ENCODE measurements at places on chromosomes 12 and 14.

DNA sequence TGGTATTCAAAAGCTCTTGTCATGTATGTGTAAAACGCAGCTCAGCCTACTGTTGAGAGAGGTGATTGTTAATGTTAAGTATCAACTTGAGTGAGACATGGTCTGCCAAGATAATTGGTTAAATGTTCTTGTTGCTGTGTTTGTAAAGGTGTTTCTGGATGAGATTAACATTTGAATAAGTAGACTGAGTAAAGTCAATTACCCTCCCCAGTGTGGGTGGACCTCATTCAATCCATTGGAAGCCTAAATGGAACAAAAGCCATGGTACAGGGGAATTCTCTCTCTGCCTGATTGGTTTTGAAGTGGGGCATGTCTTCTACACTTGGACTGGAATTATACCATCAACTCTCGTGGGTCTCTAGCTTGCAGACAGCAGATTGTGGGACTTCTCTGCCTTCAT lies 63.8 kb upstream of the RERGL start:
- H3K27ac ChIP-seq, result no peak overlapping the region
- no peak overlapping the region for H3K4me3 ChIP-seq
- H3K27me3 ChIP-seq, result no peaks in the 10 kb centered on the region
- DNase-seq, result no peak

- no peak overlapping the region for H3K27ac ChIP-seq
- H3K4me3 ChIP-seq, result no peak overlapping the region
- H3K27me3 ChIP-seq, result no peaks in the 10 kb centered on the region
- no peaks in the 10 kb centered on the region for H3K4me1 ChIP-seq
Observed at GRCh38 chr12:28574746-28575592, 384.7 kb downstream of the CCDC91 start.

DNA sequence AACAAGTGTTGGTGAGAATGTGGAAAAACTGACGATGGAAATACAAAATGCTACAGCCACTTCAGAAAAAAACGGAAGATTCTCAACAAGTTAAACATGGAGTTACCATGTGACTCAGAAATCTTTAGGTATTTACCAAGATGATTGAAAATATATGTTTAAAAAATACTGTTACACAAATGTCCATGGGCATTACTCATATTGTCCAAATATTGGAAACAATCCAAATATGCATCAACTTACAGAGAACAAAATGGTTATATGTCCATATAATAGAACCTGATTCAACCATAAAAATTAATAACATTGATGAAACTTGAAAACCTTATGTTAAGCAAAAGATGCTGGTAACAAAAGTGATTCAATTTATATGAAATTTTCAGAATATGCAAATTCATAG lies 1057.7 kb upstream of the TMEM132C start:
- no peak for DNase-seq
- no peaks in the 10 kb centered on the region for H3K36me3 ChIP-seq
- H3K4me3 ChIP-seq, result no peak overlapping the region
- no peak overlapping the region for H3K27ac ChIP-seq
- no peaks in the 10 kb centered on the region for H3K4me1 ChIP-seq

- peaks cover 12% of the 10 kb centered on the region for H3K36me3 ChIP-seq
- no peaks in the 10 kb centered on the region for H3K27me3 ChIP-seq
- no peak overlapping the region for H3K4me3 ChIP-seq
- no peak overlapping the region for H3K27ac ChIP-seq
Observed at GRCh38 chr14:99412117-99413061, 68.3 kb downstream of the SETD3 start.

DNA sequence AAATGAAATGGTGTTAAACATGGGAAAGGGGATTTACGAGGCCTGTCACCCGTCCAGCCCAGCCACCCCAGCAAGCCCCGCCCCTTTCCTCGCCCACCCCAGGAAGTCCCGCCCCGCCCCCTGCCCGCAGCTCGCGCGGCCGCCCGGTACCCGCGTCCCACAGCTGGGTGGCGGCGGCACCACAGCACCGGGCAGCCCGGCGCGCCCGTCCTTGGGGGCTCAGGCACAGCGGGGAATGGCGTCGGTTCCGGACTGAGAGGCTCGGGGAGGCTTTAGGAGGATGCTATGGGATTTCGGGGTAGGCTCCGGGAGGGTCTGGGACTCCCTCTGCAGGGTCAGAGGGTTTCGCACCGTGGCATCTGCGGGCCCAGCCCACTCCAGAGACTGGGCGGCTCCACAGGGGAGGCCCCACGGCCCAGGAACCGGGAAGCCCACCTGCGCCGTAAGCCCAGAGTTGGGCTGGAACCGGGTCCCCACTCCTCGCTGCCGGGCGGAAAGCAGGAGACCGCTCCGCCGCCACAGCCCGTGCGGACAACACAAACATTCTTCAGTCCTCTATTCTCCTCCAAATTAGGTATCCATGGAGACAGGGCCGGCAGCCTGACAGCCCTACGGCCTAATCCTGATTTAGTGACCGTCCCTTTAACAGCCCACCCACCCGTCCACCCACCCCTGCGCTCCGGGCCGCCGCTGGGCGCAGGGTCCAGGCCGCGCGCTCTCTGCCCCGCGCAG lies 1.4 kb downstream of the FIGNL2 start:
- DNase-seq, result peak; percentile 36
- no peak overlapping the region for H3K27ac ChIP-seq
- peaks cover 8% of the 10 kb centered on the region for H3K4me1 ChIP-seq

DNA sequence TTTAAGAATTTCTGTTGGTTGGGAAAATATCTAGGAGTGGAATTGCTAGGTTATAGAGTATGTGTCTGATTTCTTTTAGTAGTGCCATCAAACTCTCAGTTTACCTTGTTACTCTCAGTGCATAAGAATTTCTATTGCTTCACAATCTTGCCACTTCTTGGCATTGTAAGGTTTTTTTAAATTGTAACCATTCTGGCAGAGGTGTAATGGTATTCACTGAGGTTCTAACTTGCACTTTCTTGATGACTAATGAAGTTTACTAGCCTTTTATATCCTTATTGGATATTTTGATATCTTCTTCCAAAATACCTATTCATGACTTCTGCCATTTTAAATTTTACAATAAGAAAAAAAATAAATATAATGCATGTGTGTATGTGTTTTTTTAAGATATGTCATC lies 478.0 kb downstream of the NAV3 start:
- H3K4me3 ChIP-seq, result no peak overlapping the region
- no peak for DNase-seq
- H3K27ac ChIP-seq, result no peak overlapping the region
- no peaks in the 10 kb centered on the region for H3K27me3 ChIP-seq

DNA sequence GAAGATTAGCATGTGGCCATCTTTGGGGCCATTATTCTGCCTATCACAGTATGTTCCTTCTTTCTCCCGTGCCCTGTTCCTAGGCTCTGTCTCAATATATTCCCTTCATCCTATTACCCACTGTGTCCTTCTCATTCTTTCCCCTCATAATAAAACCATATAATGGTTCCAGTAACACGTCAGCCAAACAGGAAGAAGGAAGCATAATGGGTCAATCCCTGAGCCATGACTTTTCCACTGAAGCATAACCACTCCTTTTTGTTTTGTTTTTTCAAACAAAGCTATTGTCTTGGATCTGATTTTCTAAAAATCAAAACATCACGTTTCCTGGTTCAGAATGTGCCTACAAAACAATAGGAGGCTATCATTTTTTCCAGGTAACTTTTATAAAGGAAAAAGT lies 21.3 kb upstream of the RHOJ start:
- H3K27me3 ChIP-seq, result no peaks in the 10 kb centered on the region
- H3K36me3 ChIP-seq, result no peaks in the 10 kb centered on the region
- no peaks in the 10 kb centered on the region for H3K4me1 ChIP-seq
- H3K27ac ChIP-seq, result no peak overlapping the region
- DNase-seq, result no peak

- DNase-seq, result no peak
- peaks cover 88% of the 10 kb centered on the region for H3K36me3 ChIP-seq
- H3K27ac ChIP-seq, result no peak overlapping the region
Observed at GRCh38 chr12:904010-904414, 45.5 kb downstream of the RAD52 start.

DNA sequence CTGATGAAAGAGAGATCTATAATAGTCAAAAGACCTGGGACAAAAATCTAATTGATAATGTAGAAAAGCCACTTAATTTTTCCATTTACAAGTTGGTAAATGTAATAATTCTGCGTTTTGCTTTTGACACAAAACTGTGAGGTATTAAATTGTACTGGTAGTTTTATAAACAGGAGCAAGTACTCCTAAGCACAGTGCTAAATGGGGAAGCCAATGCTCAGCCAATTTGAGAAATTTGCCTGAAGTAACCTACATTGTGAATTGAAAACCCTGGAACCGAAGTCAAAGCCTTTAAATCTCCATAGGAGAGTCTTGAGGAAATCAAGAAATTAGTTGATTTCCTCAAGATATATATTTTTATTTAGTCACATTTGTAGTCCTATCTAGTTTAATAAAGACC lies 152.8 kb downstream of the SLCO1B3 start:
- H3K27ac ChIP-seq, result no peak overlapping the region
- no peaks in the 10 kb centered on the region for H3K4me1 ChIP-seq
- no peak for DNase-seq
- H3K4me3 ChIP-seq, result no peak overlapping the region

- no peaks in the 10 kb centered on the region for H3K27me3 ChIP-seq
- H3K4me1 ChIP-seq, result peaks cover 56% of the 10 kb centered on the region
- H3K4me3 ChIP-seq, result peak overlapping the region; percentile 93
- DNase-seq, result peak; percentile 12
- peak overlapping the region; percentile 94 for H3K27ac ChIP-seq
Observed at GRCh38 chr12:62258941-62259630, 1.1 kb upstream of the USP15 start.

DNA sequence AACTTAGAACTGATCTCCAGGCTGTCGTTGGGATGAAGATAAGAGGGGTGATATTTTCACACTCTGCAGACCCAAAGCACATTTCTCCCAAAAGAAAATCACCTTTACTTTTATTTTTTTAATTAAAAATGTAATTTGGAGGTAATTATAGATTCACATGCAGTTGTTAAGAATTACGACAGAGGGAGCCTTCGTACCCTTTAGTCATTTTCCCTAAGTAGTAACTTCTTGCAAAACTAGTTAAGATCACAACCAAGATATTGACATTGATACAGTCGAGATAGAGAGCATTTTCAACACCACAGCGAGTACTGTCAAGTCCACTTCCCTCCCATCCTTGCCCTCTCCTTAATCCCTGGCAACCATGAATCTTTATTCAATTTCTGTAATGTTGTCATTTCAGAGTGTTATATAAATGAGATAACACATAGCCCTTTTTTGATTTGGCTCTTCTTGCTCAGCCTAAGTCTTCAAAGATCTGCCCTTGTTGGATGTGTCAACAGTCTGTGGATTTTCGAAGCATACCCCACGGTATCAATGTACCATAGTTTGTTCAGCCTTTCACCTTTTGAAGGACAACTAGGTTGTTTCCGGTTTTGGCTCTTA lies 39.6 kb downstream of the DNAH10 start:
- H3K4me3 ChIP-seq, result no peak overlapping the region
- H3K36me3 ChIP-seq, result no peaks in the 10 kb centered on the region
- H3K4me1 ChIP-seq, result no peaks in the 10 kb centered on the region
- no peak for DNase-seq
- no peaks in the 10 kb centered on the region for H3K27me3 ChIP-seq

DNA sequence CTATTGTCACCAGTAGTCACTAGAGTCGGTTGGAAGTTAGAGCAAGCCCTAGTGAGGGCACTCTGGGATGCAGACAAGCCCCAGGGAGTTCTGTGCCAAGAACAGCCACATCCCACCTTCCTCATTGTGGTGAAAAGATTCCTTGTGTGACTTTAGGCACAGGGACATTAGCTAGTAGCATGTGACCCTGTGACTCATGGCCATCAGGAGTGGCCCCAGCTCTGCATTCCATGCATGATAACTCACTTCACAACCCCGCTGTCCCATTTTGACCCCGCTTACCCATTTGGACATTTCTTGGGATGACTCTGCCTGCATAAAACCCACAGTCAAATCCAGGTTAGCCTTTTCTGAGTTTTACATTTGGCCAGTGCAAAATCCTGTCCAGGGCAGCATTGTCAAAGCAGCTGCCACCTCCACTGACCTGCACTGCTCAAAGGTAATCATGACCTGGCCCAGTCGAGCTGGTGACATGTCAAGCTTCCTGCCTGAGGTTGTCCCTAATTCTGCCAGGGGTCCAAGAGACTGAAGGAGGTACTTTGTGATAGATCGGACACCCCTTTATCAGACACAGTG lies 430.5 kb downstream of the DPF3 start:
- H3K27ac ChIP-seq, result no peak overlapping the region
- H3K36me3 ChIP-seq, result no peaks in the 10 kb centered on the region
- H3K4me1 ChIP-seq, result no peaks in the 10 kb centered on the region
- no peak overlapping the region for H3K4me3 ChIP-seq

DNA sequence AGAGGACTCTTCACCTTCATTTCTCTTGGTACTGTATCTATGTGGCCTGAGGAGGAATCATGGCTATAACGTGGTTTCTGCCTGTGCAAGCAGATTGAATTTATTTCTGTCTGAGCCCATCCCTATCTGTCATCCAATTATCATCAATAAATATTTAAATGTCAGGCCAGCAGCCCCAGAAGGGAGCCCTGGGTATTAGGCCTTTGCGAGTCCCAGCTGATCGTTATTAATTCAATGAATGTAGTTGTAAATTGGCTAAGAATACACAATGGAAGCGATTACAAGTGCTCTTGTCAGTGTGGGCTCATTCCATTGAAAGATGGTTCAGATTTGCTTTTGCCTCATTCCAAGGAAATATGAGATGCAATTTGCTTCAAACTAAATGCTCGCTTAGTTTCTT lies 142.0 kb downstream of the KTN1 start:
- no peak overlapping the region for H3K4me3 ChIP-seq
- H3K36me3 ChIP-seq, result no peaks in the 10 kb centered on the region
- no peak for DNase-seq
- no peak overlapping the region for H3K27ac ChIP-seq

- H3K36me3 ChIP-seq, result no peaks in the 10 kb centered on the region
- DNase-seq, result no peak
- no peaks in the 10 kb centered on the region for H3K27me3 ChIP-seq
- no peak overlapping the region for H3K4me3 ChIP-seq
- H3K27ac ChIP-seq, result no peak overlapping the region
Observed at GRCh38 chr14:72665259-72665658, 228.6 kb downstream of the DPF3 start.

DNA sequence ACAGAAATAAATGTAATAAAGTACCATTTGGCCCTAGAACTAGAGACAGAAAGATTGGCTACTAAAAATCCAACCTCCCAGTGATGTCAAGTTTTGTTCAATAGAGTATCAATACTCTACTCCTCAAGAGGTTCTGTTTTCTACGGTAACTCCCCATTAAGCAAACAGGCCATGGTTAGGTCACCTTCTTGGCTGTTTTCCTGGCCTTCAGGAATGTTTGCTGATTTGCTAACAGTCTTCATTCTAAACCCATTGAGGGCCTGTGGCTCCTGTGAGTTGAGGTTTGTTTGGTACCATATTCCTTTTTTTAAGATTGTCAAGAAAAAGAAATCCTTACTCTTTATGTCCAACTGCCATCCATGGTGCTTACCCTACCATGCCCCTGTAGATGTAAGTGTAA lies 1022.0 kb upstream of the TMEM132C start:
- DNase-seq, result no peak
- no peaks in the 10 kb centered on the region for H3K36me3 ChIP-seq
- H3K27ac ChIP-seq, result no peak overlapping the region
- no peak overlapping the region for H3K4me3 ChIP-seq

- H3K4me1 ChIP-seq, result no peaks in the 10 kb centered on the region
- H3K36me3 ChIP-seq, result no peaks in the 10 kb centered on the region
- DNase-seq, result no peak
- H3K4me3 ChIP-seq, result no peak overlapping the region
- H3K27ac ChIP-seq, result no peak overlapping the region
- H3K27me3 ChIP-seq, result no peaks in the 10 kb centered on the region
Observed at GRCh38 chr12:130566446-130567155, 149.5 kb downstream of the RIMBP2 start.

GRCh38 chr14:35331605-35332516 lies 39.7 kb downstream of the PSMA6 start:
- no peak for DNase-seq
- no peak overlapping the region for H3K27ac ChIP-seq
- no peak overlapping the region for H3K4me3 ChIP-seq
- H3K4me1 ChIP-seq, result peaks cover 22% of the 10 kb centered on the region
- no peaks in the 10 kb centered on the region for H3K36me3 ChIP-seq
